Stimulated activated CD8-positive, alpha-beta memory T cell treated with anti-CD3 and anti-CD28 coated beads, Interleukin-7, amount 100 ng/mL, for 4 hours (primary cell): ENCODE measurements at places on chromosomes 16 and 17.
A peak's percentile ranks its signal among the peaks of the same experiment; 100 is the strongest.

DNA sequence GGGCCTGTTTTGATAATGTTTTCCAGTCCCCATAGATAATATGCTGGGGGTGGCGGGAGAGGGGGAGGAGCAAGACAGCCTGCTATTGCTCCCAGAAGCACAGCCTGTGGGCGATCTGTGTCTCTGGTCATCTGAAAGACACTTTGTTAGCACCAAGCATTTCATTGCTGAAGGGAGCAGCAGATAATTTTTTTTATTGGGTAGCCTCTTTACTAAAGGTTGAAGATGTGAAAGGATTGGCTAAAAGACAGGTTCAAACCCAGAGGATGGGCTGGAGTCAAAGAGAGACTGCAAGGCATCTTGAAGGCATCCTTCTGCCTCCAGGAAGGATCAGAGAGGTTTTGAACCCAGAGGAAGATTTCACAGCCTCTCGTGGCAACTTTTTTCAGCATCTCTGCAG, 60.6 kb downstream of the C17orf67 start:
- DNase-seq = no peak

DNA sequence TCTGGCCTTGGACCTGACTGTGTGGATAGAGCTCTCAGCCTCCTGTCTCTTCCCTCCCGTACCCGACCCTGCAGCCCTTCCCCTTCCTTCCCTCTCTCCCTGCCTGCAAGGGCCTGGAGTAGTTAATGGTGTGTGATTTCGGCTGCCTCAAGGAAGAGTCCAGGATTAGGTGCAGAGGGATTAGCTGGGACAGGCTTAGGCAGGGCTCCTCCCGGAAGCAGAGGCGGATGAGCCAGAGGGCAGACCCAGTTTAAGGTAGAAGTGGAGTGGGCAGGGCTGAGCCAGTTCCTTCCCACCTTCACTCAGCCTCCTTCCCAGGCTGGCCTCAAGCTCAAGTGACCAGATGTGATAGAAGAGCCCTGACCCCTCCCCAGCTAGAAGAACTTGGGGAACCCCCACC, 16.8 kb downstream of the GUCY2D start:
- DNase-seq = no peak

DNA sequence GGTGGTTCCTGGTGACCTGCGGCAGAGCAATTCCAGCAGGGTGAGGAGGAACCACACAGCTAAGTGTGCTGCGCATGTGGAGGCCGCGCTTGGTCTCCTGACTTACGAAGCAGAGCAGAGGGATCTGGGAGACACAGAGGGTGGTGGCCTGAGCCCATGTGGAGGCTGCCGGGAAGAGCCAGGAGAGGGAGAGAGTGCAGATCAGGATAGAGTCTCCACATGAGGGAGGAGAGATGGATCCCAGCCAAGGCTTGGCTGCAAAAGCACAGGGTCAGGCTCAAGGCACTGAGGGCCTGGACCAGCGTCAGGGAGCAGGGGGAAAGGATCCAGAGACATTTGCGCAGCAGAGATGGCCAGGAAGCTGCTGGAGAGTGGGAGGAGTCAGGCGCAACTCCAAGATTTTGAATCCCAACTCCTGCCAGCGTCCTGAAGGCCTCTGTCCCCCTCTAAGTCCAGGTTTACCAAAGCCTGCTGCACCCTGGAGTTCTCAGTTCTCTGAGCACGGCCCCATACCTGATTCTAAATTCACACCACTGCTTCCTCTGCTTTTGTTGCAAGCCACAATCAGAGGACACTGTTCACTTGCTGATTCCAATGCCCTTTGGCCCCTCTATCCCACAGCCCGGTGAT, 11.3 kb upstream of the MLLT6 start:
- no peak for DNase-seq

DNA sequence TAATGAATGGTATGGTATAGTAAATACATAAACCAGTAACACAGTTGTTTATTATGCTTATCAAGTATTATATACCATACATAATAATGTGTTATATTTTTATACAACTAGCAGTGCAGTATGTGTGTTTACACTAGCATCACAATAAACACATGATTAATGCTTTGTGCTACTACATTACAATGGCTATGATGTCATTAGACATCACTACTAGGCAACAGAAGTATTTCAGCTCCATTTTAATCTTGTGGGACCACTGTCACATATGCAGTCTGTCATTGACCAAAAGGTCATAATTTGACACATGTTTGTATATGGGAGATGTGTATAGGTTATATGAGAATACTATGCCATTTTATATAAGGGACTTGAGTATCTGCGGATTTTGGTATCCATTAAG, 32.7 kb downstream of the TRIM37 start:
- no peak for DNase-seq

DNA sequence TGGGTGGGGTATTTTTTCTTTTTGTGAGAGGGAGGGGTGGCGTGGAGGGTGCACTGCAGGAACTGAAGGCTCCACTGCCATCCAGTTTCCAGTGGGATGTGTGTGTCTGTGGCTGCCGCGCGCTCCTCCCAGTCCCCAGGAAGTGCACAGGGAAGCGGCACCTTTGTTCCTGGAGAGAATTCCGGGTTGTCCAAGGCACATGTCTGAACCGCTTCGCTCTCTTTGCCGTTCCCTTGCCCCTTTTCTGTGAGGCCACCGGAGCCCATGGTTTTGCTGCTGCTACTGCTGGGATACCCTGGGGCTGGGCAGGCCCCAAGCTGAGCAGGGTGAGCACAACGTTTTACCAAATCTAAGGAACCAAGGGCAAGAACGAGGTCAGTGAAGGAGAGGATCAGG, 19.5 kb downstream of the ACSF3 start:
- no peak for DNase-seq

DNA sequence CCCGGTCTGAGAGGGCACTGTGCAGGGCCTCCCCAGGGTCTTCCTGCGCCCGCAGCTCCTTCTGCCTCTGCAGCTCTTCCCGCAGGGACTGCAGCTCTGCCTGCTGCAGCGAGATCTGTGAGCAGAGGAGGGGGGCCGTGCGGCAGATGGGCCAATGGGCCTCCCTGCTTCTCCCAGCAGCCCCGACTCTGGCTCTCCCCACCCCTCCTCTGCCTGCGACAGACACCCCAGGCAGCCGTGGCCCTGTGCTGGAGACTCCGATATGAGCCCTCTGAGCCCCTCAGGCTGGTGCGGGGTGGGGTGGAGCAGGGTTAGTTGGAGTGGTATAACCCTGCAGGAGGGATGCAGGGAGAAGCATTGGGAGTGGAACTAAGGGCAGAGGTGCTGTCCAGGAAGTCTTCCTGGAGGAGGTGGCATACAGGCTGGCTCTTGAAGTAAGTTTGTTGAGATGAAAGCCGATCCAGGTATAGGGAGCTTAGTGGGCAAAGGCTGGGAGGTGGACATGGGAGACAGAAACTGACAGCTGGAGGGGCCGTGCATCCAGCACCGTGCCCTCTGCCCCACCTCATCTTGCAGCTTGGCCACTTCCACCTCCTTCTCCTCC, 5.0 kb downstream of the THOC6 start:
- DNase-seq = no peak

DNA sequence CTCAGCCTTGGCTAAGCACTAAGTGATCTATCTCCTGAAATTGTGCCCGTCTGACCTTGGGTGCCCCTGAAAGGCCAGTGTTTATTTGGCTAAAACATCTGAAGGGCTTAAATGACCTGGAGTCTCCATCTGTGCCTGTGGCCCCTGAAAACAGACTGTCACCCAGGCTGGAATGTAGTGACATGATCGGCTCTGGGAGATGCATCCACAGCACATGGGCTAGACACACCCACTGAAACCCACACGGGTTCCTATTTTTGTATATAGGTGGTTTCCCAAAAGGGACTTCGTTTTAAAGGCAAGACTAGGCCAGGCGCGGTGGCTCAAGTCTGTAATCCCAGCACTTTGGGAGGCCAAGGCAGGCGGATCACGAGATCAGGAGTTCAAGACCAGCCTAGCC, 13.5 kb downstream of the CEP295NL start:
- no peak for DNase-seq

DNA sequence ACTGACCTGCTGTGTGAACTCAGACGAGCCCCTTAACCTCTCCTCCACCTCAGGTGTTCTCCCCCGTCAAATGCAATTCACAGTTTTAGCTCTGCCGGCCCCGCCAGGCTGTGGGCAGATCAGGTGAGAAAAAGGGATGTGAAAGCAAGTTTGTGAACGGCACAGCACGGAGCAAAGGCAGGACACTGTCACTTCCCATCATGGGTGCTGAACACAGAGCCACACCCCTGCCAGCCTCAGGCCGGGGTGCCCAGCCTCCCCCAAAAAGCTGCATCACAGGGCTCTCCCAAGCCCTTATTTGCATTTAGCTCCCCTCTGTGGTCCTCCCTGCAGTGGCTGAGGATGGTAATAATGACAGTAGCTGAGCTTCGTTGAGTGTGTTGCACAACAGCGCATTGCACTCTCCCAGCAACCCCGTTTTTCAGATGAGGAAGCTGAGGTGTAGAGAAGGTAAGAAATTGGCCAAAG, 88.8 kb upstream of the TNRC6C start:
- DNase-seq = no peak

DNA sequence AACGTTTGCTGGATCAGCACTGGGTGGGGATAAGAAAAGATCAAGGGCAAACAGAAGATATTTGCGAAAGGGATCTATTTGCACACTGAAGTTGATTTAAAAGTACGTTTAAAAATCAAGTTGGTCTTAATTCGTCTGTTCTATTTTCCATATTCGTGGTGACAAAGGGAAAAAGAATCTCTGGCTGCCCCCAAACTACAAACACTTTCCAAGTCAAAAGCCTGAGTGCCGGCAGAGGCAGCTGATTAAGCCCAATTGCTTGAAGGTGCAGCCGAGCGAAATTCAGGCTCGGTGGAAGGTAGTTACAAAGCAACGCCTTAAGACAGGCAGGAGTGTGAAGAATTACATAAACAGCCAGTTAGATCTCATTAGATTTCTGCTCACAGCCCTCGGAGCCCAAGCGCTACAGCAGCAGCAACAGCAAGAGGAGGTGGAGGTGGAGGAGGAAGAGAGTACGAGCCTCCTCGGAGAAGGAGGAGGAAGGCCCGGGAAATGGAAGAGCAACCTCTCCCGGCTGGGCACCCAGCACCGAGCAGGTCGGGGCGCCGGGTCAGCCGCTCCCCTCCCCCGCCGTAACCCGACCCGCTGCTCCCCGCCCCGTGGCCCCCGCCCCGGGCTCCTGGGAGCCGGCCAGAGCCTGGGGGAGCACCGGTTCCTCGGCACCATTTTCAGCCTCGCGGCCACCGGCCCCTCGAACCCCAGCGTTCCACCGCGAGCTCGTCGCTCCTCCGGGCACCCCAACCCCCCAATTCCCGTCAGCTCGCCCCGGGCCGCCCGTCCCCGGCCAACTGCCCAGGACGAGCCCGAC, 890 bp downstream of the TOB1 start:
- DNase-seq = peak; percentile 35

GRCh38 chr17:74954115-74954514, 18.4 kb downstream of the OTOP3 start:
- no peak for DNase-seq

DNA sequence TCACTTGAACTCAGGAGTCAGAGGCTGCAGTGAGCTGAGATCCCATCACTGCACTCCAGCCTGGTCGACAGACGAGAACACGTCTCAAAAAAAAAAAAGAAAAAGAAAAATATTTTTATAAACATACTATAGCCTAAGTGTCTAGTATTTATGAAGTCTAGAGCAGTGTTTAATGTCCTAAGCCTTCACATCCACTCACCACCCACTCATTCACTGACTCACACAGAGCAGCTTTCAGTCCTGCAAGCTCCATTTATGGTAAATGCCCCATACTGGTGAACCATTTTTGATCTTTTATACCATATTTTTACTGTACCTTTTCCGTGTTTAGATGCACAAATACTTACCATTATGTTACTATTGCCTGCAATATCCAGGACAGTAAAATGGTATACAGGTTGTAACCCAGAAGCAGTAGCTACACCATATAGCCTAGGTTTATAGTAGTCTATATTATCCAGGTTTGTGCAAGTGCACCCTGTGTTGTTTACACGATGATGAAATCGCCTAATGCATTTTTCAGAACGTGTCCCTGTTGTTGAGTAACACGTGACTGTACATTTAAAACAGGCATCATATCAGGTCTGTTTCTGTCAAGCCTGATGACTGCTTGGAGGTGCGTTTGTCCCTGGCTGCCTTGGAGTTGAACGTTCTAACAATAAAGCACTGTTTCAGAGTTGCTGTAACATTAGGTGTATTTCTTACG, 10.1 kb downstream of the NUDT7 start:
- no peak for DNase-seq

DNA sequence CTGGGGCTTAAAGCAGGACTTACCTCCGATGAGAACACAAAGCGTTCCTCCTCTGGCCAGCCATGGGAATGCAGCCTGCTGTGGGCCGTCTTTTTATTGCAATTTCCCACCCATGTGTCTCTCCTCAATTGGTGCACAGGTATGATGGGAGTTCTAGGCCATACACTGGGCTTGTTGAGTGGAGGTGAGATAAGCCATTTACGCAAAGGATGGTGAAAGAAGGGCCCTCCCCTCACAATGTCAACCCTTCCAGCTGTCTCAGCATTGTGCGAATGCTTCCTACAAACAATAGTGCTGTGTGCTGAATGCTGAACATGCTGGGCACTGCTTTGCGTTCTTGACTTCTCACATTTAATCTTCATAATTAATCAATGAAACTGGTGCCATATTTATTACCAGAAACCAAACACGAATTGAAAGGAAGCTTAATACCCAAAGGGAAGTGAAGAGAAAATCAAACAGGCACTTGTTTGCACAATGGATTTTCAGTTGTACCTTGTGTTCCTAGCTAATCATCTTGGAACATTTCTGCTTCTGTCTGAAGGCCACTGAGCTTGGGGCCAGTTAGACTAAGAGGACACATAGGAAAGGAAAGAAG, at the start of gene GP2:
GP2 (minus strand) TSS at position 70 of the 598 bp plus-strand sequence. CDS start 1,082 bp downstream, outside the sequence.
- DNase-seq = no peak

DNA sequence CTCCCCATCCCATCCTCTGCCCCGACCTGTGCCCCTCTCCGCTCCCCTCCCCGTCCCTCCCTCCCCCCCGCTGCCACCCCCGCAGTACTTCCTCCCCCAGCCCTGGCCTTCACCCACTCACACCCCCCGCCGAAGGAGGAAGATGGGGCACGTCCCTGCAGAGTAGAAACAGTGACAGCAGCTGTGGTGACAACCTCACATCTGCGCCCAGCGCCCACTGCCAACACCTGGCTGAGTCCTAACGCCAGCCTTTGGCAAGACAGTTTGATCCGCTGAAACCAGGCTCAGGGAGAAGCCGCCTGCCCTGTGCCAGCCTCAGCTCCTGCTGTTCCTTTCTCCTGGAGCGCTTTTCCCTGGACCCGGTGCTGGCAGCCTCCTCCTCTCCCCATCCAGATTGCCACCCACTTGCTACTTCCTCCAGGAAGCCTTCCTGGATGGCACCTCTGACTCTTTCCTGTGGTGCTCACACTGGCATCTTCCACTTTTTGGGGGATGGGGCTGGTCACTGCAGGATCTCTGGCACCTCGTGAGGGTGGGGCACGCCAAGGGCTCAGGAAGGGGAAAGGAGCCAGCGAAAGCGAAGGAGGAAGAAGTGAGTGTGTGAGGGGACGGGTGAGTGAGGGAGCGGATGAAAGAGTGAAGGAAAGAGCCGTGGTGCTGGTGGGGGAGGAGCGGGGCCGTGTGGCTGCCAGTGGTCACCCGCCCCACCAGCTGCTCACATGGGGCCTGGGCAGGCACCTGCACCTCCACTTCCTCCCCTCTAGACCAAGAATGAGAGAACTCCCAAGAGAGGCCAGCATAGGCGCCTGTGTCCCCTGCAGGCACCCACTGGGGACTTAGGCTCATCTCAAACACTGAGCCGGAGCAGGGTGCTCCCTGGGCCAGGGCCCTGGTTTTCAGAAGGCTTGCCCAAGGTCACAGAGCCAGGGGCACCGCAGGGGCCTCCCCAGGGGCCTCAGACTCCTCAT, 27.0 kb downstream of the ZFPM1 start:
- peak; percentile 55 for DNase-seq

- no peak for DNase-seq
These were observed 6.9 kb downstream of the MIEF2 start for GRCh38 chr17:18267366-18267765.

- no peak for DNase-seq
These were observed 10.0 kb downstream of the SUPT4H1 start for GRCh38 chr17:58341861-58342475.
